ENCODE measurements at places on chromosomes 7 and 10.

GRCh38 chr7:140390034-140390433 is 8.3 kb downstream of the SLC37A3 start:
- no peak for DNase-seq

- no peak for DNase-seq
These were observed 3.3 kb upstream of the OR6V1 start for GRCh38 chr7:143048827-143049226.

- no peak for DNase-seq
These were observed 34.6 kb downstream of the MALSU1 start for GRCh38 chr7:23333671-23334246.

- no peak for DNase-seq
These were observed 28.4 kb downstream of the DAGLB start for GRCh38 chr7:6419310-6419773.

DNA sequence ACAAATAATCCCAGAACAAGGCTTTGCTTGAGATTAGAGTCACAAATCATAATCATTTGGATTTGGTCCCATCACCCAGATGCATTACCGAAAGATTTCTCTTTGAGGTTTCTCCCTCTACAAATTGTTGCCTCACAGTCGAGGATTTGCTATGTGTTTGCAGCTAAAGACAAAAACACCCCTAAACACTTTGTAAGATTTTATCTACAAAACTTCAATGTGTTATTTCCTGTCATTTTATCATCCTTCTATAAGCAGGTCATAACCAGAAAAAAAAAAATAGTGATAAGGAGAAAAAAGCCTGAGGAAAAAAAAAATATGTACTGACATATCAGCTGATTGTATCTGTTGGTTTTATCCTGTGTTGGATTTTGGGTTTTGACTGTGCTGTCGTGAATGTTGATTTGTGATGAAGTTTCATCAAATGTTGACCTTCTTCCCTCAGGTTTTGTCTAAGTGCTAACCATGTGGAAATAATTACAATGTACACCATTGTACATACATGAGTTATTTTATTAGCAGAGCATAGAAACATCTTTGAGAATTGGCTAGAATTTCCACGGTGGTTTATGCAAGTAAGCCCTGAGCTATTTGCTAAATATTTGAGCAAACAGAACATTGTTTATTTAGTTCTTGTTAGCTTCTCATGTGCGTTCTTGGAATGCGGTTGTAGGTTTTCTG is 274.4 kb downstream of the NEBL start:
- no peak for DNase-seq

GRCh38 chr7:127809261-127809702 is 157.3 kb downstream of the SND1 start:
- peak; percentile 86 for DNase-seq

GRCh38 chr7:42469341-42469740 is 232.3 kb upstream of the GLI3 start:
- DNase-seq: no peak

GRCh38 chr7:26321435-26321834 is 29.8 kb downstream of the SNX10 start:
- DNase-seq: no peak

GRCh38 chr10:121490871-121491519 is 107.2 kb downstream of the FGFR2 start:
- no peak for DNase-seq

DNA sequence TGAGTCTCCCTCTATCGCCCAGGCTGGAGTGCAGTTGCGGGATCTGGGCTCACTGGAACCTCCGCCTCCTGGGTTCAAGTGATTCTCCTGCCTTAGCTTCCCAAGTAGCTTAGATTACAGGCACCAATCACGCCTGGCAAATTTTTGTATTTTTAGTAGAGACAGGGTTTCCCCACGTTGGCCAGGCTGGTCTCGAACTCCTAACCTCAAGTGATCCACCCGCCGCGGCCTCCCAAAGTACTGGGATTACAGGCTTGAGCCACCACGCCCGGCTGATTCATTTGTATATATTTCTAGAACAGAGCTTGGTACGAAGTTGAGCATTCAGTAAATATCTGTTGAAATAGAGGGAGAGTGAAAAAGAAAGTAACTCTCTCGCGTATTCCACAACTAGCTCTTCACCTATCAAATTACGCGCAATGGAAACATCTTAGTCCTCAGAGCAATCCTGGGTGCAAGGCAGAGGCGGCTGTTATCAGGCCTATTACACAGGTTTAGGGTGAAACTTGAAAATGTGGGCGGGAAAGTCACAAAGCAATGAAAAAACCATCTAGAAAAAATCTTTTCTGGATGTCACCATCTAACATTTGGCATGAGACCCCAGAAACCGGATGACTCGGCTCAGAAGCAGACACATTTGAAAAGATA is 707 bp upstream of the GHITM start:
- DNase-seq: no peak

GRCh38 chr10:49498425-49498824 is 40.5 kb downstream of the ERCC6 start:
- no peak for DNase-seq
